ENCODE measurements at places on chromosomes 3 and 15.

DNA sequence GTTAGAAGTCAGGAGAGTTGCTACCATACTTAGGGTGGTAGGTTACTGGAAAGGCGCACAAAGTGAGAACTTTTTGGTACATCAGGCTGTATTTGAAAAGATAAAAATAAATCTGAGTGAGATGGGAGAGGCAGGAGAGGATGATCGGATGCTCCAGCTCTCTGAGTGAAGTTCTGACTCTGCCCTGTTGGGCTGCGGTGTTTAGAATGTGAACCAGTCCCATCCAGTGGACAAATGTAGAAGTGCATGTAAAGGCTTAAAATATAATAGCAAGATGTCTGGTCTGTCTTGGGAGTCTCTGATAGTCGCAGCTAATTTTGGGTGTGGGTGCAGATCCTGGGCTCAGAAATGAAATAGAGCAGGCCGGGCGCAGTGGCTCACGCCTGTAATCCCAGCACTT lies 30.4 kb downstream of the ACKR2 start:
- DNase-seq = peak; percentile 42

- no peak for DNase-seq
These were observed 430.0 kb downstream of the SHQ1 start for GRCh38 chr3:72418244-72418643.

DNA sequence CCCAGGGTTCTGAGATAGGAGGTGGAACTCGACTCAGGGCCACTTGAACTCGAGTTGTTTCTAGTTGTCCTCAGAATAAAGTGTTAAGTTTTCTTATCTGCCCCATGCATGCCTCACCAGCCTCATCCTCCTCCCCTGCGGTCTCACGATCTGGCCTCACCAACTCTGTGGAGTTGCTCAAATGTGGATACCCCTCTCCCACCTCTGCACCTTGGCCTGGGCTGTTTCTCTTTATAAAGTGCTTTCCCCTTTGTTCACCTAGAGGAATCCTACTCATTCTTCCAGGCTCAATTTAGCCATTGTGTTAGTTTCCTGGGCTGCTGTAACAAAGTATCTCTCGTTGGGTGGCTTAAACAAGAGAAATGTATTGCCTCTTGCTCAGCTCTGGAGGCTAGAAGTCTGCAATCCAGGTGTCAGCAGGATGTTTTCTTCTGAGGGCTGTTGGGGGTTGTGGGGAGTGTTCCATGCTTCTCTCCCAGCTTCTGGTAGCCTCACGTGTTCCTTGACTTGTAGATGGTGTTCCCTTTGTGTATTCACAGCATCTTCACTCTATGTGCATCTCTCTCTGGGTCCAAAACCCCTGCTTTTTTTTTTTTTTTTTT lies 100.7 kb downstream of the MEX3B start:
- DNase-seq = no peak

DNA sequence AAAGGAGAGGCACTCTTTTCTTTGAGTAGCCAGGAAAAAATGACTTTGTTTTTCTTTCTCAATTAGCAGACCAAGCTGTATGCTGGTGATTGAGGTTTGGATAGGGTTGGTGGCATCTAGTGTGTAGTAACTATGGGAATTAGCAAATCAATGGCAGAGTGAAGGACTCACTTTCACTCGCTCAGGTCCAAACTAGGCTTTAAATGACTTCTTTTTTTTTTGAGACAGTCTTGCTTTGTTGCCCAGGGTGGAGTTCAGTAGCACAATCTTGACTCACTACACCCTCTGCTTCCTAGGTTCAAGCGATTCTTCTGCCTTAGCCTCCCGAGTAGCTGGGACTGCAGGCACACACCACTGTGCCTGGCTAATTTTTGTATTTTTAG lies 35.9 kb downstream of the PRKCI start:
- no peak for DNase-seq

DNA sequence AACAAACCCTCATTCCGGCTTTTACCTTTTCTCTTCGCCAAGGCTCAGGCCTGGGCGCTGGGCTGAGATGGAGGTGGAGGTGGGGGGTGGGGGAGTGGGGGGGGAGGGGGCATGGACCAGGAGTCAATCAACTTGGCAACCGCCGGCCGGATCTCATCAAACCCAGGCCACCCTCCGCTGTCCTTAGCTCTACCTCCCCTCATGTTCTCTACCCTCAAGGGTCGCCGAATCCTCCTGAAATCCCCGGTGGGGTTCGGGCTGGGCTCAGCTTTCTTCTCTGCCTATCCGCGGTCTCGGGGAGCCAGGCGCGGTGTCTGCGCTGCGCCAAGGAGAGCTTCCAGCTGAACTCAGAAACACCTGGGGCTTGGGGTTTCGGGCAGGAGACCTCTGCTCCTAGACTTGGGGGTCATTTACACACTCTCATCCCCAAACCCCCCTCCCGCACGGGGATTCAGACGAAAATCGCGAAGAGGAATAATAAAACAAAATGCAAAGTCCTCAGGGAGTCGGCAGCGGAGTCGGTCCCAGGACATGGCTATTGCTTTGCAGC lies 2.5 kb downstream of the ONECUT1 start:
- DNase-seq = no peak

GRCh38 chr3:55320928-55321327 lies 166.2 kb downstream of the WNT5A start:
- DNase-seq = no peak

- DNase-seq = peak; percentile 77
These were observed 16.8 kb downstream of the BCL2L10 start for GRCh38 chr15:52095597-52096262.

DNA sequence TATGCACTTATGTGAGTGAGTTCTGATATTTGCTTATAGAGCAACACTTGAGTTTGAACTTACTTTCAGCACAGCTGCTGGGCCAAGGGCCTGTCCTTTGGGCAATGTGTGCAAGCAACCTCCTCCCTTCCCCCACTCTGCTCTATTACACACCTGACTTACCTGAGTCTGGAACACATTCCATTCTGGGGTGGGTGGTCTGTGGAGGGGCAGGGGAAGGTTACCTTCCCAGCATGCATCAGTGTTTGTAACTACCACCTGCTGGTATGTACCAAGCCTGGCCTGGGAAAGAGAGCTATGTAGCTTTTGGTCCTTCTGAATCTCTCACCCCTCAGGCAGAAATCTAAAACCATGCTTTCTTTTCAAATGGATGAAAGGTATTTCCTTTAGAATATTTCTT lies 103.0 kb downstream of the ISL2 start:
- DNase-seq = no peak

DNA sequence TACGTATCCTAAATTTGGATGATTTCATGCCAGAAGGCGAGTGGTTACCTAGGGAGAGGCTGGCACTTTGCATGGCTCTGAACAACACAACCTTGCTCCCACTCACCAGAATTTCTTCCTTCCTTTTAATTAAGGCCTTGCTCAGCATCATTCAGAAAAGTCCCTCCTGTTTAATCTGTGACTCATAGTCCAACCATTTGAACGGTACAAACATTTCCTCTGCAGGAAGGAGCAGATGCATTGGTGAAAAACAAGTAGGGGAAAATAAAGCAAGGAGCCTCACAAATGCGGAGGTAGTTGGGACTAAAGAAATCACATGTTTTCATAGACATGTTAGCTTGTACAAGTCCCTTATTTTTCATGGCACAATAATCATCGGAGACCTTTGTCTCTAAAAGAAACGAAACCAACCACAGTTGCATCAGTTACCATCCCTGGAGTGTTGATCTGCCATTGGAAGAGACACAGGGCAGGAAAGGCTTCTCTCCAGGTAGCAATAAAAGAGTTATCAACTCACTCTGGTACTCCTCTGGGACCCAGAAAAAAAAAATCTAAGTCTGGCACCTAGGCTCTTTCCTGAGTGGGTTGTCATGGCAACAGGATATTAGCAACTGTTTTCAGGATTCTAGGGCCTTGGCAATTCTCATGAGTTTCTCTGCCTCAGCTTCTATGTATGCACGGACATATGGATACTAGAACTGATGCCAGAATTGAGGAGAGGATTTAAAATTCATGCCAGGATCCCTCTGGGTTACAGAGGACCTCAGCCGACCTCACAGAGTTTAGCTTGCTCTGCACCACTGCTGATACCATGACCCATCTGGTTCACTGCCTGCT lies 255.4 kb upstream of the ARPP21 start:
- DNase-seq = no peak

GRCh38 chr3:24605511-24606028 lies 110.9 kb upstream of the THRB start:
- no peak for DNase-seq

DNA sequence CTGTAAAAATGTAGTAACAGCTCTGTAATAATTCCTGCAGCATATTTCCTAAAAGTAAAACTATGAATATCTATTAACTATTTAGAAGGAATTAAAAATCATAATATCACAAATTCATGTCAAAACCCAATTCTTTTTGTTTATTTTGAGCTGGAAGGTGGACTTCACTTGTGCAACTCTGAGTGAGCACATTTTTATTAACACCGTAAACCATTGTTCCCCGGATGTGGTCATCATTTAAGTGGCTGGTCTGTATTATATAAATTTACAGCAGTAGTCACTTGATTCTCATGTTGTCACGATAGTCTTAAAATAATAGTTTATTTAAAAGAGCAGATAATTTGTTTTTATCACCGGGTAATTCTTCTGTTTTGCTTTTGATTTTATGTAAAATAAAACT lies 43.0 kb upstream of the UTS2B start:
- no peak for DNase-seq
